ENCODE measurements at places on chromosomes 5 and 9.

- DNase-seq, result no peak
These were observed 99.6 kb upstream of the PHYKPL start for GRCh38 chr5:178332210-178332641.

GRCh38 chr5:173313351-173313801 is 14.8 kb downstream of the STC2 start:
- no peak for DNase-seq

DNA sequence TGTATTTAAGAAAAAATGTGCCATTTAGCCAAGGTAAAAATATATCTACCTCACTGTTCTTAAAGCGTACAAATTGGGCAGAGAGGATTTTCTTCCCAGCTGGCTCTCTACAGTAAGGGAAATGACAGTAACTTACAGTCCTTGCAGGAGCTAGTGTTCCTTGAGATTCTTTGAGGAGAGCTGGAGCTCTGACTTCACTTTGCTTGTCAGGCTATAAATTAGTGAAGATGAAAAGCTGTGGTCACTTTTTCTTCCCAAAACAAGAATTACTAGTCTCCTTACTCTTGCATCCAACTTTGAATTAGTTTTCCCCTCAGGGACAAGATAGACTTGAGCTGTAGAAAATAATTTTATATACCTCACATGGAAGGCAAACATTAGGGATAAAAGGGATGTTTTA is 129.9 kb downstream of the ZSWIM6 start:
- no peak for DNase-seq

DNA sequence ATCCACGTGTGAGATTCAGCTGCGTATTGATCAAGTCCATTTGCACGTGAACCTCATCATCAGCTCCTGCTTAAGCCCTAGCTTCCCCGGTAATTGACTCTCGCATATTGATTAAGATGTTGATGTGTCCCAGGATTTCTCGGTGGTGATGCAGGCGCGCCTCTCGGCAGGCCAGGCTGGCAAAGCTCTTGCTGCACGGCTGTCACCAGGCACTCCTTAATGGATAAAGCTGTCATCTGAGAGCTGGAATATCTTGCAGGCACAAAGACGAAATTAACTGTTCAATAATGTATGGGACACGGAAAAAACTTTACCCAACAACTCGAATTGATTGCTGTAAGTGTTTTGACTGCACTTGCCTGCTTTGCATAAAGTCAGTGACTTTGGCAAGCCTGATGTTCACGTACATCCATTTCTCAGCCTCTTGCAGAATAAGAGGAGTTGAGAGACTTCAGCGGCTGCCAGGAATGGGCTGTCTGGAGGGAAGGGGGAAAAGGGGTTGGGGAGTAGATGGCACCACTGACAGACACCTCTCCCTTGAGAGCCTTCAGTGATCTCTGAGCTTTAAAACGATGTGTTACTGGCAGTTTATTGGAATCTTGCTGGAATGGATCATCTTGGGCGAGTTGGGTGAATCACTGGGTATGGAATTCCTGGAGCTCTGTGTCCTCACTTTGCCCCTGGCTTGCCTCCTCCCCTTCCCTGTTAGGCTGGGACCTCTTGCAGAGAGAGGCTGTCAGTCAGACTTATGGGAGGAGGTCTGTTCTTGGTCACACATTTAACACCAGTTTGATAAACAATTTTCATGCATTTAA is 650.3 kb downstream of the CCDC171 start:
- DNase-seq, result no peak

DNA sequence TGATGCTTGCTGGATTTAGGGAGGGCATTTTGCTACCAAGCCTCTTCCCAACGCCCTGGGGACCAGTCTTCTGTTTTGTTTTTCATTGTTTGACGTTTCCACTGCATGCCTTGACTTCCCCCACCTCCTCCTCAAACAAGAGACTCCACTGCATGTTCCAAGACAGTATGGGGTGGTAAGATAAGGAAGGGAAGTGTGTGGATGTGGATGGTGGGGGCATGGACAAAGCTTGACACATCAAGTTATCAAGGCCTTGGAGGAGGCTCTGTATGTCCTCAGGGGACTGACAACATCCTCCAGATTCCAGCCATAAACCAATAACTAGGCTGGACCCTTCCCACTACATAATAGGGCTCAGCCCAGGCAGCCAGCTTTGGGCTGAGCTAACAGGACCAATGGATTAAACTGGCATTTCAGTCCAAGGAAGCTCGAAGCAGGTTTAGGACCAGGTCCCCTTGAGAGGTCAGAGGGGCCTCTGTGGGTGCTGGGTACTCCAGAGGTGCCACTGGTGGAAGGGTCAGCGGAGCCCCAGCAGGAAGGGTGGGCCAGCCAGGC is 23.0 kb downstream of the PCDHGC5 start:
- DNase-seq, result no peak
